Renal cortex interstitium (tissue), 15 donors: ENCODE measurements at places on chromosomes 12 and 14.

DNA sequence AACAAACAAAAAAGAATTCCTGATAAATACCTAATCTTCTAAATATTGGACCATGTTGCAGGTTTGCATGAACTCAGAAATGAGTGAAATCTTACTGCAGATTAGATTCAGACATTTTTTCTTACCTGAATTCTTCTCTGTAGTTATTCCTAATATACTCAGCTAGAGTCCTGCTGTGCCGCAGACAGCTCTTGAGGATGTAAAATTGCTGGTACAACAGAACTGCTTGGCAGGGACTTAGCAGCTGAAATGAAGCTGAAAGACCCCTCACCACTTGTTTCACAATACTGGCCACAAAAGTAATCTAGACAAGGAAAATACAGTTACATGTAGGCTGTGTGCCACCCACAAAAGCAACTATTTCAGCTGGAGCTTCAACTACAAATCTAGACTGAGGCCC lies 48.3 kb upstream of the KICS2 start:
- DNase-seq, result no peak

- DNase-seq, result peak; percentile 26
Observed at GRCh38 chr12:43957732-43958372, 122.0 kb downstream of the TMEM117 start.

GRCh38 chr14:74237441-74237840 lies 1.8 kb upstream of the VSX2 start:
- no peak for DNase-seq

- DNase-seq, result no peak
Observed at GRCh38 chr14:97788364-97788763, 991.2 kb downstream of the VRK1 start.

DNA sequence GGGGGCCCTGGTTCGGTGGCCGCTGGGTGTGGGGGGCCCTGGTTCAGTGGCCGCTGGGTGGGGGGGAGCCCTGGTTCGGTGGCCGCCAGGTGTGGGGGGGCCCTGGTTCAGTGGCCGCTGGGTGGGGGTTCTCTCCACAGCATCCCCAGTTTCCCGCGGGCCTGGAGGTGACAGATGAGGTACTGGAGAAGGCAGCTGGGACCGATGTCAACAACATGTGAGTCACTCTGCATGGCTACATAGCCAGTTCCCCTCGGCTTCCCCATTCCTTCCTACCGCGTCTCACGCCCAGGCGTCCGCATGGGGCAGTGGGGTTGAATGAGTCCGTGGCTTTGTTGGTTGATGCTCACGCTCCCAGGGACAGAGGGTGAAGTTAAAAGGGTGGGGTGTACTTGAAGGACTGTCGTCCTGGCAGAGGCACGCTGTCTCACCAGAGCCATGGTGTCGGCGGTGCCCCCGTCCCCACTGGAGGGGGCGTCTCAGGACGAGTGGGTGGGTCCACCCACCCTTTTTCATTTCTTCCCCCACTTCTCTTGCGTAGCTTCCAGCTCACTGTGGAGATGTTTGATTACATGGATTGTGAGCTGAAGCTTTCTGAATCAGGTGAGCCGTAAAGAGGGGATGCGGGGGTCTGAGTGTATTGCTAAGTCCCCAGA lies 15.6 kb downstream of the HIP1R start:
- DNase-seq, result no peak

- no peak for DNase-seq
Observed at GRCh38 chr12:113634474-113634873, 162.8 kb upstream of the LHX5 start.

- no peak for DNase-seq
Observed at GRCh38 chr12:51666696-51667095, 75.7 kb downstream of the SCN8A start.

- DNase-seq, result no peak
Observed at GRCh38 chr12:49259452-49259851, 5.4 kb upstream of the TUBA1C start.

DNA sequence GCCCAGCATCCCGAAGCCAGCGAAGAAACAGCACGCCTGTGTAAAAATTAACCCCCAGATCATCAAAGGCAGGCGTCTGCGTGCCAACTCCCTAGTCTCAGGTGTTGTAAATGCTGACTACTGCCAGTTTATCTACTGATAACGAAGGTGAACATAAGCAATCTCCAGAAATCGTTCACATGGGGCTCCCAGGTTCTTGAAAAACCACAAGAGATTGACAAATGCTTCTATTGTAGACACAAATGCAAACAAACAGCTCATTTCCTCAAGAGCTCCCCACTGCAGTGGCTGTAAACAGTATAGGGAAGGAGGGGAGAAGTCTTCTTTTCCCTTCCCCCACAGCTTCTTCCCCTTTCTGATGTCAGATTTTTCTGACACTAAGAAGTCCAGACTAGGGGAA lies 5.3 kb upstream of the PLEKHG3 start:
- no peak for DNase-seq
